Fibroblast of the conjunctiva (primary cell): ENCODE measurements at places on chromosomes 7 and 10.

DNA sequence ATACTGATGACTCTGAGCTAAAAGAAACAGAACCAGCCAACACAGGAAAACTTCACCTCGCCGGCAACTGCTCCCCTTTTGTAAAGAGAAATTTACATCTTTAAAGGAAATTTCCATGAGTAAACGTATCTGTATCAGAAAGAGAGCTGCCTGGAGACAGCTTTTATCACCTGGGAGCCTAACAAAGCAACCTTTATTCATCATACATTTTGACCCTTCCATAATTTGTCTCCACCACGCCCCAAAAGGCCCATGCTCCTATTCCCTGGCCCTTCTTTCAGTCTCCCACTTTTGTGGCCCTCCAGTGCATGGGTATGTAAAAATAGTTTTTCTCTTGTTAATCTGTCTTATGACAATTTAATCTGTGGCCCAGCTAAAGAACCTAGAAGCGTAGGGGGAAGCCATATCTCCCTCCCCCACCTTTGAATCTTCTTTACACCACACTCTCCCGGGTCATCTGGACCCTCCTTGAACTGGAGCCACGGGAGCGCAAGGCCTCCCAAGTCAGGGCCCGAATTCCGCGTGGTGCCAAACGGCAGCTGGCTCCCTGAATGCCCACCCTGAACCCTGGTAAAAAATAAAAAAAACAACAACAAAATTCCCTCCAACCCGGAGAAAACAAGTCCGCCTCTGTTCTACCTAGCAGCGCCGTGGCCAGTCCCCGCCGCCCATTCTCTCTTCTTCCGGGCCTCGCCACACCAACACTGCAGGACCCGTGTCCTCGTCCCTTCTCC is 15.4 kb upstream of the FKBP9 start:
- no peak for DNase-seq

GRCh38 chr10:71269301-71270288 is 49.5 kb upstream of the SLC29A3 start:
- no peak for DNase-seq

GRCh38 chr10:103855424-103855823 is at the start of gene SH3PXD2A:
TSS of gene SH3PXD2A (minus strand) at chr10:103855576. CDS start at chr10:103855266, 310 bp downstream.
- no peak for DNase-seq

DNA sequence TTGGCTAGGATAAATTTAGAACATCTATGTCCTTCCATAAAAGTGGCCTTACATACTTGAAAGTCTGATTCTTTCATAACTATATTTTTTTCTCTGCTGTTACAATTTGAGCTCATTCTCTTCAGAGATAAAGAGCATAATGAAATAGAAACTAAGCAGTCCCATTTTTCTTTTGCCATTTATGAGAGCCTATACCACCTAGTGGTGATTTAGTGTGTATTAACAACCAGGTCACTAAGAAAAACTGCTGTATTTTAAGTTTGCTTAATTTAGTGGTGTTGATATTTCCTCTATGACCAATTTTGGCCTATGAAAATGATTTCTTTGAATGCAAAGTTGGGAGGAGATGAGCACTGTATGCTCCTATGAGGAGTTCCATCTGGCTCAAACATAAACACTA is 88.7 kb upstream of the ZWINT start:
- no peak for DNase-seq

GRCh38 chr10:49115015-49115795 is at the start of gene VSTM4:
TSS of gene VSTM4 (minus strand) at chr10:49115522. CDS start at chr10:49115485, 37 bp downstream.
- DNase-seq, result no peak

DNA sequence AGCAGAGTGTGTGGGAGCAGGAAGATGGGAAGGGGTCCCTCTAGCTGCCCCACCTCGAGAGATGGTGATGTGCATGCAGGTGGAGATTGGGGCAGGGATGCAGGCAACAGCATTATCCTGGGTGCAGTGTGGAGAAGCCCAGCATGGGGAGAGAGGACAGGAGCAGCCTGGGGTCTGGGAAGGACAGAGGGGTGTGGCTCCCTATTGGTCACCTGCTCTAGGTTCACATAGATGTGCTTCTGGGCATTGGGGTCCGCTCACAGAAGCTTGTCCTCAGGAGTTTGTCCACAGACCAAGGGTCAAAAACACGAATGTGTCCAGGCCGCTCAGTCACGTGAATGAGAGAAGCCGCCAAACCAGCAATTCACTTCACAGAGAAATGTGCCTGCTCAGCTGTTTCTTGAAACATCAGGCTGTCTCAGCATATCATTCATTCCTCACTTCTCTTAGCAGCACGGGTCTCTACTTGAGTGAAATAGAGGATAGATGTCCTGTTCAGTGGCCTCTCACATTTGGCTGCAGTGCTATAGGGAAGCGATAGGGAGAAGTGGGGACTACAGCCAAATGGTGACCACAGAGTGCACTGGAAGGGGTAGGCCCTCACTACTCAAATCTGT is 11.5 kb upstream of the SLC29A3 start:
- no peak for DNase-seq

- DNase-seq, result no peak
These were observed 101.2 kb downstream of the RPS24 start for GRCh38 chr10:78134773-78135306.

DNA sequence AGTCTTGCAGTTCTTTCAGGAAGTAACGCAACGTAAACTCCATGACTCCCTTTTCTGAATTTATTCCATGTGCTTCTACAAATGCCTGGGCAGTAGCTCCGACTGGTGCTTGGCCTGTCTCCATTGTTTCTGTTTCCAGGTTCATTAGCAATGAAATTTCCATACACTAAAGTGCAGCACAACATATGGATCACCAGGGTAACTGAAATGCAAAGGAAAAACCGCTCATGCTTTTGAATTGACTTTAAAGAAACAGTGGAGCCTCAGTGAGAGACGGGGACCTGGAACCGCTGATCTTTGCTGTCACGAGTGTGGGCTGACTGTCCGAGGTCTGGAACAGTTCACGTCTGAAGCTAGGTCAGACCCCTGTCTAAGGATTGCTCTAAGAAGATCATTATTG is 126.5 kb upstream of the IGFBP3 start:
- DNase-seq, result no peak
